ENCODE measurements at places on chromosomes 2 and 18.

DNA sequence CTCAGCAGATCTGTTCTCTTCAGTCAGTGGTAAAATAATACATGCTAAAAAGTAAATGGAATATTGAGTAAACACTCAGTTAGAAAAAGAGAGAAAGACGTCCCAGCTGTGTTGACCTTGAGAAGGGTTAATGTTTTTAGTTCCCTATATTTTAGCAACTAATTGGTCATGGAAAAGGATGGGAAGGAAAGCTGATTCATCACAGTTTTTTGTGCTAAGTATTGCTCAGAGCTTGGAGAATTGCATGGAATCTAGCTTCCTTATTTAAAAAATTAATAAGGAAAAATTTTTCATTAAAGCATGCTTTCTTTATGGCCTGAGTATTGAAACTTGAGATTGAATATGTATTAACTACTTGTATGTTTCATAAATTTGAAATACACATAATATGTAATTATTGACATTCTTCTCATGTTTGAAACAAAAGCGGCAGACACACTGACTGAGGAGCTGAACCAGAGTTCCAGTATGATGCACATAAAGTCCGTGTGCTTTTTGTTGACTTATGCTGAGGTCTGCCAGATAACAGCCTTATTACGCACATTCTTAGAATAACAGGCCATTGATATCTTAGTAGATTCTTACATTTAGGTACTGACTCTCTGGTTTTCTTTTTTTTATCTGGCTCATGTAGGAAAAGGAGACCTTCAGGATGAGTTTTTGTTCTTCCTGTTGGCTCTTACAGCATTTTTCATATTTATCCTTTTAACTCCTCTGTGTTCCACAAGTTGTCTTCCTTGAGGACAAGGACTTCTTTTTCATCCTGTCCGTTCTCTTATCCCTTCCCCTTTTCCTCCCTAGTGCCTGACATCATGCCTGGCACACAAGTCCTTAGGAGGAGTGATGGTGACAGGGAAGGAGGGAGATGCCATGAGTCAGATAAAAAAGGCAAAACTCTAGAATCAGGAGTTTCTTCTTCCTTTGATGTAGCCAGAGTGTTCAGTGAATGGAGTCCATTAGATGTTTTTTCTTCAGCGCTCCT, 194.1 kb downstream of the PTPRM start:
- H3K4me3 ChIP-seq: no peak overlapping the region
- DNase-seq: peak; percentile 81
- H3K27ac ChIP-seq: no peak overlapping the region
- peaks cover 34% of the 10 kb centered on the region for H3K4me1 ChIP-seq

- H3K27me3 ChIP-seq: no peaks in the 10 kb centered on the region
- H3K4me3 ChIP-seq: no peak overlapping the region
- no peaks in the 10 kb centered on the region for H3K4me1 ChIP-seq
- DNase-seq: no peak
- no peak overlapping the region for H3K27ac ChIP-seq
These were observed 33.6 kb downstream of the GCG start for GRCh38 chr2:162118166-162119031.

GRCh38 chr2:68251187-68251854, 1.0 kb downstream of the PPP3R1 start:
- peak overlapping the region; percentile 93 for H3K4me3 ChIP-seq
- peaks cover 28% of the 10 kb centered on the region for H3K4me1 ChIP-seq
- DNase-seq: peak; percentile 82
- no peaks in the 10 kb centered on the region for H3K36me3 ChIP-seq
- no peaks in the 10 kb centered on the region for H3K27me3 ChIP-seq

DNA sequence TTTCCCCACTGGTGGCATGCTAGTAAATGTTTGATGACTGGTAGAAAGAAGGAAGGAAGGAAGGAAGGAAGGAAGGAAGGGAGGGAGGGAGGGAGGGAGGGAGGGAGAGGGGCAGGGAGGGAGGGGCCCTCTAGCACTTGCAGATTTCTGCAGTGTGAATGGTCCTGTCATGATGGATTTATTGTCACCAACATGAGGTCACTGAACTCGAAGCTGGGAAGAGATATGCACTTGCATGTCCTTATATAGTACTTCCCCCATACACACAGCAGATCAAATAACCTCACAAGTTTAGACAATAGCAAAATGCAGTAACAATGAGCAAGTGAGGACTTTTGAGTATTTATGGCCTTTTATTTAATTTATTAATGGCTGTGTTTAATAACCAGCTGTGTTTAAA, 44.5 kb upstream of the CXCR4 start:
- H3K4me1 ChIP-seq: no peaks in the 10 kb centered on the region
- no peak overlapping the region for H3K4me3 ChIP-seq
- no peaks in the 10 kb centered on the region for H3K27me3 ChIP-seq
- no peak overlapping the region for H3K27ac ChIP-seq

DNA sequence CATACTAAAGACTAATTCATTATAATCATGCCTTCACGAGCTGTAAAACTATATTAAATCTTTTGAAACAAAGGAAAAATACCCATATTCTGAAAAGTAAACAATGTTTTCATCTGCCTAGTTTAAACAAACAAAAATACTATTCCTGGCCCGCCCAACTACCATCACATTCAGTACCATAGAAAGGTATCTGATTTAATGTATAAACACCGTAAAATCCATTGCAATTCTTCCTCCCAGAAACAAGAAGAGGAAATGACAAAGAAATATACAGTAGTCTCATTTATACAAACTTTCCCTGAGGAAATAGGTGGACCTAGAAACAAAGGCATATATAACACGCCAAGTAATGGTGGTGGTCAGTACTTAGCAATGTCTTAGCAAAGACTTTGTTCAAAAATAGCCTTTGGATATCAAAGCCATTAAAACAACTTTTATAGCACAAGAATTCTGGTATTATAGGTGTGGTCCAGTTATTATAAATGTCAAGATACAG, 71.2 kb downstream of the COBLL1 start:
- peaks cover 20% of the 10 kb centered on the region for H3K4me1 ChIP-seq
- H3K27me3 ChIP-seq: no peaks in the 10 kb centered on the region
- H3K4me3 ChIP-seq: no peak overlapping the region
- no peaks in the 10 kb centered on the region for H3K36me3 ChIP-seq
- no peak for DNase-seq
- H3K27ac ChIP-seq: no peak overlapping the region

DNA sequence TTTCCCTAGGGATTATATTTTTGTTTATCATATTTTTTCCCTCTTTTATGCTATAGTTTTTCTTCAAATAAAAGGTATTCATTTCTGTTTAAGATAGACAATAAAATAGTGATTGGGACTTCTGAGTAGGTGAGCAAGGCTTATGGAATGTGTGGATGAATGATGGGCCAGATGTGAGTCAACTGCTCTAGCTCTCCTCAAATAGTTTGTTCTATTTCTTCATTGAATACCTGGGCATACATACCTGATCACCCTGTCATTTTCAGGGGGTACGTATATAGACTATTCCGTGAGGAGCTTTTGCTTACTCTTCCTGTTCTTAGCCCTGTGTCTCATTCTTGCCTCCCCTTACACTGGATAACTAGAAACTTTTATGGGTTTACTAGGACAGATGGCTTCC, 41.9 kb downstream of the BABAM2 start:
- DNase-seq: no peak
- no peaks in the 10 kb centered on the region for H3K36me3 ChIP-seq
- H3K27me3 ChIP-seq: no peaks in the 10 kb centered on the region
- no peak overlapping the region for H3K27ac ChIP-seq
- peaks cover 8% of the 10 kb centered on the region for H3K4me1 ChIP-seq

DNA sequence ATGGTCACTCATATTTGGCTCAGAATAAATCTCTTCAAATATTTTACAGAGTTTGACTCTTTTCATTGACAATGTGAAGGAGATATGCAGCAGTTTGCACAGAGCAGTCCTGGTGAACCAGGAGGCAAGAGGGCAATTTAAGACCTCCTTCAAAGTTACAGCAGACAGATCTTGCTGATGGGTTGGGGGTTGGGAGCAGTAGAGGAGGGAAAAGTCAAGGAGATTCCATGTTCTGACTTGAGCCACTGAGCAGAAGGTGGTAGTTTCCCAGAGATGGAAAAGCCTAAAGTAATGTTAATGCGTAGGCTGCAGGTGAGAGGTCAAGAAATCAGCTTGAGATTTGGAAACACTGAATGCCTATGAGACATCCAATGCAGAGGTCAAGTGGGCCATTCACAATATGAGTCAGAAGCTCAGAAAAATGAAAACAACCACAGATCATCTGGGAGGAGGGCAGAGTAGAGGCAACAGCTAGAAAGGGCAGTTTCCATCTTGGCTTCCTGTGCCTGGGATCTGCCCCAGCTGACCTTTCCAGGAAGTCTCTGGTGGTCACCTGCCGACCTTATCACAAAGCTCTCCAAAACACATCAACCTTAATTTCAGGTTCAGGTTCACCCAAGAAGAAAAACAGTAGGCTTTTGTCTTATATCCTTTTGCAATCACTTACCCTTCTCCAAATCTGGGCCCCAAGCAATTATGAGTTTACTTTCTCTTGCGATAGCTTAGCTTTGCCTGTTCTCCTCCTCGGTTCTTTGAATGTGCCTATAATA, 197.5 kb upstream of the ARL4C start:
- H3K4me3 ChIP-seq: no peak overlapping the region
- H3K27ac ChIP-seq: no peak overlapping the region
- no peaks in the 10 kb centered on the region for H3K27me3 ChIP-seq

DNA sequence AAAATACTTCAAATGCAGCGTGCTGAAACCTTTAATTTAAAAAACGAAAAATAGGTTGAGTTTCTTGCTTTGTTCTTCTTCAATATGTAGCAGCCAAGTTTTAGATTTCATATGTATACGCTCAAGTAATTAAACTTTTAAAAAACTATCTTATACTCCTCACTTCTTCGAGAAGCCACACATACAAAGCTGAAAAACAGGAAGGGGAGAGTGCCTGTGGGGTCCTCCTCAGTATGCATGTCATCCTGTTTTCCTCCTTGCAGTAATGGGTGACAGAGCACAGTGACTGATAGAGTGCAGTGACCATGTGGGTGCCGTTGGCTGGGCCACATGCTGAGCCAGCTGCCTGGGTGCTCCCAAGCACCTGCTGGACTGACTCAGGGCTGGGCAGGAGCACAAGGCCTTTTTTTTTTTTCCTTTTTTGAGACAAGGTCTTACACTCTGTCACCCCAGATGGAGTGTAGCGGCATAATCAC, 33.3 kb downstream of the UXS1 start:
- peaks cover 48% of the 10 kb centered on the region for H3K4me1 ChIP-seq
- DNase-seq: no peak
- peaks cover 7% of the 10 kb centered on the region for H3K36me3 ChIP-seq
- no peak overlapping the region for H3K4me3 ChIP-seq
- H3K27me3 ChIP-seq: no peaks in the 10 kb centered on the region
- H3K27ac ChIP-seq: peak overlapping the region; percentile 93

DNA sequence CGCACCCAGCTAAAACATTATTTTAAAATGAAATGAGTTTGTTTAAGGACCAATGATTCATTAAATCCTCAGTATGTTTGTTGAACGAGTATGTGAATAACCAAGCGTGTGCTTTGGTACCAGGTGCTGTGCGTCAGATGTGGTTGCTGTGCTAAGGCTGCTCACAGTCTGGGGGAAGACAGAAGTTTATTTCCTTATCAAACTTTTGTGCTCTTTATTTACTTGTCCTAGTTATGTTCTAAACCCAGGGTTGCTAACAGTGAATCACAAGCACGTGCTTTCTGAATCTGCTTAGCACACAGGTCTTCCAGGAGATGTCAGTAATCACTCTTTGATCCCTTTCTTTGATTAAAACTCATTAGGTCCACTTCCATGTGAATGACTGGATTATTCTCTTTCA, 37.0 kb downstream of the RAPGEF4 start:
- no peak overlapping the region for H3K27ac ChIP-seq
- H3K4me1 ChIP-seq: no peaks in the 10 kb centered on the region
- H3K36me3 ChIP-seq: no peaks in the 10 kb centered on the region
- DNase-seq: peak; percentile 38
- no peak overlapping the region for H3K4me3 ChIP-seq

DNA sequence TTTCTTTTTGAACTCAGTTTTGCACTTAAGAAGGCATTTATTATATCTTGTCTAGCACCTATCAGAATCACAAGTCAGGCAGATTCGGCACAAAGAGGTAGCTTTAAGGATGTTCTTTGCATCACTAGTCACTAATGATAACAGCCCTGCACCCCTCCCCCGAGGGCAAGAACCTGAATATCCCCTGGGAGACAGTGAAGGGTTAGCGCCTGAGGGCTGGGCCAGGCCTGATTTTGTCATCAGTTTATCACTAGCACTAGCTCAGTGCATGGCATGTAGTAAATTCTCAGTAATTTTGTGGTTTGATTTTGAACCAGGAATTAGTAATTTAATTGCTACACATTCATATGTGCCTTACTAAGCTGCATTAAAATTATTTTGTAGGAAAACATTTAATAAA, 23.9 kb upstream of the HS6ST1 start:
- H3K36me3 ChIP-seq: no peaks in the 10 kb centered on the region
- no peak overlapping the region for H3K27ac ChIP-seq
- no peak overlapping the region for H3K4me3 ChIP-seq
- DNase-seq: no peak

DNA sequence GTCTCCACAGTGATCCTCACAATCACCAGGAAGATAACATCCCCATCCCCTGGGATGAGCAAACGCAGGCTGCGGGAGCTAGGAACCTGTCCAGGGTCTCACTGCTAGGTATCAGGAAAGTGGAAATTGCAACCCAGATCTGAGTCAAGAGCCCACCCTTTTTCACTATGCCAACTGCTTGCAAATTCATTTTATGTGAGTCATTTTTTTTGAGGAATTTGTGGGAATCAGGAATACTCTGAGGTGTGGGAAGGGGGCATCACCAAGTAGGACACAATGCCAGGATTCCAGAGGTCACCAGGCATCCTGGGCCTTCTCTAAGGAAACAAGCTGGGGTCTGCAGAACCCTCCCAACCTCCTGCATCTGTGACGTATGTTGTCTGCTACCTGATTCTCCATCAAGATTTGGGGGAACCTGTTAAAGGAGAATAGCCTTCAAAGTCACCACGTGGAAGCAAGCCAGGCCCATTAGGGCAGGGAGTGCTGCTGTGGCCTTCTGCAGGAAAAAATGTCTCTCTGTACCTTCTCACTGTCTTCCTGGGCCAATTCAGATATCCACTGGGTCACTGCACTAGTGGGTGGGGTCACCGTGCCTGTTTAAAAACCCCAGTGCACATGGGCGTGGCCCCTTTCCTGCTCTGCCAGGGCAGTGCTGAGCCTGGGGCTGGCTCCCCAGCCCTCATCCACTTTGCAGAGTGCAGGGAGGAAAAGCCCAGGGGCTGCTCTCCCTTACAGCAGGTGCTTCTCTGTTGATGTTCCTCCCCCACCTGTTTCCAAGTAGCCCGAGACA, 50.2 kb downstream of the MCFD2 start:
- H3K4me1 ChIP-seq: no peaks in the 10 kb centered on the region
- H3K27ac ChIP-seq: no peak overlapping the region
- H3K27me3 ChIP-seq: no peaks in the 10 kb centered on the region
- no peaks in the 10 kb centered on the region for H3K36me3 ChIP-seq
- no peak for DNase-seq

DNA sequence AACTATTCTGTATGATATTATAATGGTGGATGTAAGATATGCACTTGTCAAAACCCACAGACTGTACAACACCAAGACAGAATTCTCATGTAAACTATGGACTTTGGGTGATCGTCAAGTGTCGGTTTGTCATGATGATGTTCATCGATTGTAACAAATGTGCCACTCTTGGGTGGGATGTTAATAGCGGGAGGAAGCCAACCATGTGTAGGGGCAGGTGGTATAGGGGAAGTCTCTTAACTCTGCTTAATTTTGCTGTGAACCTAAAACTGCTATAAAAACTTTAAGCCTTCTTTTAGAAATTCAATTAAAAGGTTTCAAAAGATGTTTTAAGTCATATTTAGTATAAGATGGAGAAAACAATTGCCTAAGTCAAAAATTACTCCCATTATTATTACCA, 139.0 kb downstream of the ANKRD44 start:
- no peak overlapping the region for H3K4me3 ChIP-seq
- no peak for DNase-seq
- H3K27me3 ChIP-seq: no peaks in the 10 kb centered on the region
- no peaks in the 10 kb centered on the region for H3K36me3 ChIP-seq
- H3K4me1 ChIP-seq: no peaks in the 10 kb centered on the region
- no peak overlapping the region for H3K27ac ChIP-seq

Data from cardiac muscle cell (in vitro differentiated cells and primary cell).